ENCODE measurements at places on chromosomes 1 and 21. TPM values are rescaled to one million over a fixed set of nuclear protein-coding genes. Genes with fewer than 3 reads are reported as not detected.

Gene RGS8
- total RNA-seq: not detected

Gene HLX
- 5.1 TPM for total RNA-seq

Gene CLEC20A
- not detected for total RNA-seq

Gene NCMAP
- total RNA-seq: not detected

Gene EDN2
- not detected for total RNA-seq

Gene S100A8
- not detected for total RNA-seq

Gene OR2L3
- not detected for total RNA-seq

Gene ACTL8
- 0.37 TPM for total RNA-seq

Gene C1orf105
- total RNA-seq: not detected

Gene FAM43B
- under 0.01 TPM for total RNA-seq

Gene C4BPA
- not detected for total RNA-seq

Gene OR4F16
- total RNA-seq: 0.39 TPM

Gene HSPB7
- total RNA-seq: under 0.01 TPM

Measured in subcutaneous preadipocyte (primary cell).